ENCODE measurements at places on chromosomes 2 and 18. TPM values are rescaled to one million over a fixed set of nuclear protein-coding genes. Genes with fewer than 3 reads are reported as not detected.

Gene SMYD5
- 42.0 TPM for total RNA-seq

Gene IL37
- not detected for total RNA-seq

Gene UGT1A8
- not detected for total RNA-seq

Gene TWIST2
- not detected for total RNA-seq

Gene FZD7
- total RNA-seq = 0.62 TPM

Gene GLI2
- not detected for total RNA-seq

Gene ABCA12
- total RNA-seq = not detected

Gene LGALSL
- 1.3 TPM for total RNA-seq

Gene SLC9A4
- total RNA-seq = not detected

Gene TPO
- total RNA-seq = not detected

Gene PXDN
- not detected for total RNA-seq

Gene MERTK
- total RNA-seq = 1.2 TPM

Gene ELP2
- 84.4 TPM for total RNA-seq

Gene MYL1
- not detected for total RNA-seq

Gene DCDC2C
- not detected for total RNA-seq

Gene C2orf78
- not detected for total RNA-seq

Gene C2orf15
- 0.50 TPM for total RNA-seq

Gene UGT1A3
- not detected for total RNA-seq

Gene TCF23
- total RNA-seq = not detected

Gene IL1A
- 15.7 TPM for total RNA-seq

Gene DCC
- total RNA-seq = not detected

Gene ARMC9
- total RNA-seq = 3.0 TPM

Gene KHK
- 12.7 TPM for total RNA-seq
